Small intestine (tissue), 16 donors: ENCODE measurements at places on chromosomes 3 and 15. TPM values are rescaled to one million over a fixed set of nuclear protein-coding genes. Genes with fewer than 3 reads are reported as not detected.

- DNase-seq, result no peak
Measured at GRCh38 chr3:72344236-72344635, 504.0 kb downstream of the SHQ1 start.

DNA sequence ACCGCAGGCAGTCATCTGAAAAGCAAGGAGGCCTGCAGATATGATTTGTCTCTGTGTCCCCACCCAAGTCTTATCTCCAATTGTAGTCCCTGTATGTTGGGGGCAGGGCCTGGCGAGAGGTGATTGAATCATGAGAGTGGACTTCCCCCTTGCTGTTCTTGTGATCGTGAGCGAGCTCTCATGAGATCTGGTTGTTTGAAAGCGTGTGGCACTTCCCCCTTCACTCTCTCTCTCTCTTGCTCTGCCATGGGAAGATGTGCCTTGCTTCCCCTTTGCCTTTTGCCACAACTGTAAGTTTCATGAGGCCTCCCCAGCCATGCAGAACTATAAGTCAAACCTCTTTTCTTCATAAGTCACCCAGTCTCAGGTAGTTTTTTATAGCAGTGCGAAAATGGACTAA, 83.3 kb downstream of the TMCO5A start:
- DNase-seq, result no peak

DNA sequence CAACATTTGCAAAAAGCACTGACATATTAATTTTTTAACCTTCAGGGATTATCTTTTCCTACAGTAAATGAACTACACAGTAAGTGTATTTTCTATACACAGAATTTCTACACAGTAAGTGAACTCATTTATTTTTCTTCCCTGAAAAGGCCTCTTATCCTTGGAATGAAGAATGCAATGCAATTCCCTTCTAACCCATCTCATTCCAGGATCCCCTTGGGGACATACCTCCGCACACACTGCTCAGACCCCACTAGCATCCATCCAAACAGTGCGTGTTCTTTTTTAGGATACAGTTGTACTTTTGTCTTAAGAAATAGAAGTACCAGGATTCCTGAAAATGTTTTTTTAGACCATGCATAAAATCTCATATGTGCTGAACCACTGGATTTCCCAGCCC, 152.8 kb downstream of the UACA start:
- DNase-seq, result no peak

WDR93 gene
- not detected for polyA plus RNA-seq

- no peak for DNase-seq
Measured at GRCh38 chr15:91227117-91227516, 127.1 kb downstream of the SV2B start.

GRCh38 chr3:66938338-66938963, 59.7 kb upstream of the KBTBD8 start:
- peak; percentile 81 for DNase-seq

ARHGEF26 gene
- polyA plus RNA-seq, result 13.6 TPM

DNA sequence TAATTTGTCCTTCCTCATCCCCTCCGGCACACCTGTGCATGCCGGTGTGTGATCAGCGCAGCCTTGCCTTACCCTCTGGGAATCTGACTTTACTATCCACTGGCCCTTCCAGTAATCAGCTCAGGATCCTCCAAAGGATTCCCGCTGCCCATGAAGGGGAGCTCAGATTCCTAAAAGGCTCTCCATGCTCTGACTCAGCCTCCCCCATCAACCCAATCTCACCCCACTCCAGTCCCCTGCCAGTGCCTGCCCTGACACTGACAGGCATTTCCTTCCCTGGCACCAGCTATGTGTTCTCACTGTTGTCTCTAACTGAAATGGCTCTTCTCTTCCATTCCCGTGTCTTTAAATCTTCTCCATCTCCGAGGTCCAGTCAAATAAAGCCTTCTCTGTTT, 7.3 kb upstream of the BCL2A1 start:
- no peak for DNase-seq

TUSC7 gene
- not detected for polyA plus RNA-seq

- DNase-seq, result no peak
Measured at GRCh38 chr3:70386043-70386442, 73.6 kb upstream of the MDFIC2 start.

DNA sequence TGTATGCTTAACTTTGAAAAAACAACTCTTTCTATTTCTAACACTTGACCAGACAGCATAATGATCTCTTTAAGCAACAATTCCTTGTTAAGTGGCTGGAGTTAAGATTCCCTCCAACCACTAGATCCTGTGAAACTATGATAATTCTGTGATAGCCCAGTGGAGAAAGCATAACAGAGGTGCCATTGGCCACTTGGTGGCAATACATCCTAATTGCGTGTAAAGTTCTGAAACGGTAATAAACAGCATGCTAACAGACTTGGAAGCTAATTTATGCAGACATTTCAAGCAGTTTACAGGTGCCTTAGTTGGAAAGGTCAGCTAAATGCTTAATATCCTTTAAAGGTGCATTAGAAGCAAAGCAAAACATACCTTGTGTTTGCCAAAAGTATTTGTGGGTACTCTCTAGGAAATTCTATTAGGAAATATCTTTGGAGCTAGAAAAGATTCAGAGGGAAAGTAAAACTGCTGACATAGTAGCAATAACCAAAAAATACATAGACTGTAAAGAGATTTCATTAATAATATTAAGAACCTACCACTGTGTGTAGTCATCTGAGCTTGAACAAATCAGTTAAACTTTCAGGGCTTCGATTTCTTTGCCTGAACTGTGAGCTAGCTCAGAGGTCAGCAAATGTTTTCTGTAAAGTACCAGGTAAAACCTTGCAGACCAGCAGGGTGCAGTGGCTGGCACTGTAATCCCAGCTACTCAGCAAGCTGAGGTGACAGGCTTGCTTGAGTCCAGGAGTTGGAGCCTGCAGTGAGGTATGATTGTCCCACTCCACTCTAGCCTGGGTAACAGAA, 19.0 kb upstream of the CSTA start:
- peak; percentile 77 for DNase-seq

RTP3 gene
- polyA plus RNA-seq, result not detected

DNA sequence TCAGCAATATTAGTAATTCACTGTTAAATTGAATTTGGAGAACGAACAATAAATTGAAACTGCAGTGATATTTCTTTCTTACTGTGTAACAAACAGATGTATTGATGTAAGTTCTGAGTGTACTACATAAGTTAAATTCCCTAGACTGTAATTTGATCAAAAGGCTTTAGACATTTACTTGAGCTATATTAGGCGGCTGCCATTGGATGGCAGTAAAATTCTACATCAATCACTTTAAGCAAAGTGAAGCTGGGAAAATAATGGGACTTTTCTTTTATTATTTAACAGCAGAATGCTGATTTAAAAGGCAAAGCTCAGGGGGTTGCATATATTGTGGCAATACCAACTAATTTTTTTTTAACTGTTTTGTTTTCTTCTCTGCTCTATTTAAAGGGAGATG, 212.6 kb upstream of the PLSCR5 start:
- DNase-seq, result no peak

DNA sequence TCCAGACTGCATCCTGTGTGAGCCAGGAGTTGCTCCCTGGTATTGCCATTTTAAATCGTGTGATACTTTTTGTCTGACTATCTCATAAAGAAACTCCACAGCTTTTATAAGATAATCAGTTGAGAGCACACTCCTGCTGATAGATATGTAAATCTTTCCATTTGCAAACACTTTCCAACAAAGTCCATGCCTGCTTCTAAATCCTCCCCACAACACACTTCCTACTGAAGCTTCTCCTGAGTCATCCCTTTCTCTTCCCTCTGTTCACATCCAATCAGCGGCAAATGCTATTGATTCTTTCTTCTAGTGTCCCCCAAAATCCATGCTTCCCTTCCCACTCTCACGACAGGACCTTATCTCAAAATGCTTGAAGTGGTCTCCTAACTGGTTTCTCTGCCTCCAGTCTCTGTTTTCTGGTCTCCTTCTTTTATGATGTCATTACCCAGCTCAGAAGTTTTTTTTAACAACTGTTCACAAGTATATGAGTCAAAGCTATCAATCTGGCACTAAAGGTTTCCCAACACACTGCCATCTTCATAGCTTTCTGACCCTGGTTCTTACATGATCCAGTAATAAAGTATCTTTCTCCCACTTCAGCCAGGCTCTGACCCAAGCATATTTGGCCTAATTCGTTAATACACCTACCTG, 4.5 kb upstream of the WWTR1 start:
- DNase-seq, result no peak

DNA sequence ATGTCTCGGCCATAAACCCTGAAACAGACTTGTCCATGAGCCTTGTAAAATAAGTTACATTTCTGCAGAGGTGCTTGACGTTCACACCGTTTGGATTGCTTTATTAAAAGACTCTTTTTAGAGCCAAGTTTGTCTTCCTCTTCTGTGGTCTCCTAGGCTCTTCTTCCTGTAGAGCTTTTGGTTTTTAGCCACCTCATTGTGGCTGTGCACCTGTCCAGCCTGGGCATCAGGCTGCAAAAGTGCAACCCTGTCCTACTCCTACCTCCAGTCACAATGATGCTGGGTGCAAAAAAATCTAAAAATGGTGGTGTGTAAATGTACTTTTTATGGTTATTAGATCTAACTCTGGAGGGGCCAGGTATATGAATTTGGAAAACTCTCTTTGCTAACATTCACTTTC, 2.8 kb upstream of the RIOX2 start:
- DNase-seq, result no peak

DNA sequence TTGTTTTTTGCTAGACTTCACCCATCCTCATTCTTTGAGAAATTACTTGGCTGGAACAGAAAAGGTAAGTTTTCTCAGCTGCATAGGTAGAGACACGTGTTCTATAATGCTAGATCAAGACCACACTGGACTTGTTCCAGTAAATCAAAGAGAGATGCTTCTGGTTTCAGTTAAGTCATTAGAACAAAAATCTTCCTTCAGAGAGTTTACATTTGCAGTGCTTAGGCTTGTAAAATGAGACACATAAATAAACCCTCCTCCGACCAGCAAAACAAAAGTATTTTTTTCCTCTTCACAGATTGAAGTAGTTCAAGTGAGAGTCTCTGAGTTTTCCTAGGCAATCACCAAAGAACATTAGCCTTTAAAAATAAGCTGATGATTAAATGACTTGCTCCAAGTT, 87.3 kb upstream of the PROK2 start:
- DNase-seq, result no peak

SLC28A2 gene
- 5.4 TPM for polyA plus RNA-seq

DNA sequence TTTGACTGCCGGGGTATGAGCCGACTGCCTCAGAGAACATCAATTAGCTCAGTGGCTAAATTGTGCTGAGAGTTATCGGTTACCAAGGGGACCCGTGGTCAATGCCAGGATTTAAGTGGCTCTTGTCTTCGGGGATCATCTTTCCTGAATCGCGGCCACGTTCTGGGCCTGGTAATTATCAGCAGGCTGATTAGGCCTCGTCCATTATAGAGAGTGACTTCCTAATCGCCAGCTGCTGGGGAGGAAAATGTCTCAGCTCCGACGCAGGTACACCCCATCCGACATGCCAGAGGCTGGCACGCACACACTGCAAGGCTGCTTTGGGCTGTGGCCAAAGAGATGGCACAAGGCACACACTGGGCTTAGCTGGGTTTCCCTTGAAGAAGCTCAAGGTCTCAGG, 10.6 kb downstream of the TRH start:
- DNase-seq, result no peak

GRCh38 chr3:53833700-53834099, 12.5 kb downstream of the CHDH start:
- no peak for DNase-seq

GRCh38 chr15:71508081-71508682, 302.2 kb upstream of the NR2E3 start:
- no peak for DNase-seq

ZWILCH gene
- polyA plus RNA-seq, result 13.1 TPM

DNA sequence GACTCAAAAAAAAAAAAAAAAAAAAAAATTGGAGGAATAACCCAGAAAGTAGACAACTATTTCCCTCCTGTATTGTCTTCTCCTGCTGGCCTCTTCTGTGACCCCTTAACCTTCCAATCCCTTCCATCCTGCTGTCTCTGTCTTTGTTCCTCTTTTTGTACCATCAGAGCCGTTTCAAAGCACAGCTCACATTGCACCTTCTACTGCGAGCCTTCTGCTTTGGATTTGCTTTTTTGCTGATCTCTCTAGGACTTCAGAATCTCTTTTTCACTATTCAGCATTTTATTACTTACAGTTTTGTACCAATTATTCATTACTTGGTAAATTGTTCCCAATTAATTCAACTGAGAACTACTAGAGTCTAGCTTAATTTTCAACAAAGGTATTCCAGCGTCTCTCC, 284.0 kb upstream of the TBL1XR1 start:
- DNase-seq, result no peak

DNA sequence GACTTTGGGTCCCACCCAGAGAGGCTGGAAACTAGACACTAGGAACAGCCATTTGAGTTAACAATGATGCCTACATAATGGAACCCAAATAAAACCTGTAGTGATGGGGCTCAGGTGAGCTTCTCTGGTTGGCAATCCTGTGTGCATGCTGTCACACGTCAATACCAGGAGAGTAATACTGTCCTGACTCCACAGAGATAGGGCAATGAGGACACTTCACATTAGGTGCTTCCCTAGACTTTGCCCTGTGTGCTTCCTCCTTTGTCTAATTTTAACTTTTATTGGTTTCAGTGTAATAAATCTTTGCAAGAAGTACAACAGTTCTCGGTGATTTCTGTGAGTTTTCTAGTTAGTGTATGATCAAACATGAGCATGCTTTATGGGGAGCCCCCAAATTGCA, 281.8 kb upstream of the ARRDC4 start:
- peak; percentile 47 for DNase-seq

DNA sequence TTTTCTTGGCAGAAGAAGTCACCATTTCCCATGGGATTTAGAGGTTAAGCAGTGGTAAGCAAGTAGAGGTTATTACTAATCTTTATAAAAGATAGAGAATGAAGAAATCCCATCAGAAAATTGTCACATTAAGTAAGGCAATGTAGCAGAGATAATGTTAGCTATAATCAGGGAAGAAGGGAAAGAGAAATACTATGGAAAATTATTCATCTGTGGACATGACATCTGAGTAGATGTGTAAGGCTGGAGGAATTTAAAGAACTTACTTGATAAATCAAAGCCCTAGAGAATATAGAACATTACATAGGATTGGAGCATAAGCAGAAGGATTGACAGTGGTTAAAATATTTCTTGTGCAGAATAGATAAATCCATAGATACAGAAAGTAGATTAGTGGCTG, 553.1 kb upstream of the CBLB start:
- DNase-seq, result no peak

AHSG gene
- polyA plus RNA-seq, result 0.04 TPM

DNA sequence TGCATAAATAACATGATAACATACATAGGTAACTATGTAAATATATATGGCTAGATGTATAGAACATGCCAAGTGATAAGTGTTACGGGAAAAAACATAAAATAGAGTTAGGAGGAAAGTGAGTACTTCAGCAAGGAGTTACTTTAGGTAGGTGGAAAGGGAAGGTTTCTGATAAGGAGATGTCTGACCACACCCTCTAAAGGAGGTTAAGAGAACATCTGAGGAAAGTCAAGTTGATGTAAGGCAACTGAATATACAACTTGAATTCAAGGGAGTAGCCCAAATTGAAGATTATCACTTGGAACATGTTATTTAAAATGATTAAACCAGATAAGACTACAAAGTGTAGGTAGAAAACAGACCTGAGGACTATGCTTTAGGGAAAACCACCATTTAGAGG, 13.8 kb downstream of the PIERCE2 start:
- DNase-seq, result no peak
